ENCODE measurements at places on chromosomes 3 and 15.
A peak's percentile ranks its signal among the peaks of the same experiment; 100 is the strongest.

DNA sequence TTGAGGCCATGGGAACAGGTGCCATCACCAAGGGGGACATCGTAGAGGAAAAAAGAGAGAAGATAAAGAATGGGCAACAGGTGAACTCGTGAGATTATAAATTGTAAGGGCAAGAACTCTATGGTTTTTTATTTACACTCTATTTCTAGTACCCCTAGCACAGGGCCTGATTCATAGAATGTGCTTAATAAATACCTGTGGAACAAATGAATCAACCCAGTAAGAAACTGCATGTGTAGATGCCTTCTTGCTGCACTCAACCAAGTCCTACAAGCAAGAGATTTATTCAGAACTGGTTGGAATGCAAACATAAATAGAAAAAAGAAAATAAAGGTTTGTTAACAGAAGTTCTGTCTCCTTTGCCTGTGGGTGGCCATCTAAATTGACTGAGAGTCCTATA, 18.7 kb upstream of the KPNA1 start:
- DNase-seq, result no peak

DNA sequence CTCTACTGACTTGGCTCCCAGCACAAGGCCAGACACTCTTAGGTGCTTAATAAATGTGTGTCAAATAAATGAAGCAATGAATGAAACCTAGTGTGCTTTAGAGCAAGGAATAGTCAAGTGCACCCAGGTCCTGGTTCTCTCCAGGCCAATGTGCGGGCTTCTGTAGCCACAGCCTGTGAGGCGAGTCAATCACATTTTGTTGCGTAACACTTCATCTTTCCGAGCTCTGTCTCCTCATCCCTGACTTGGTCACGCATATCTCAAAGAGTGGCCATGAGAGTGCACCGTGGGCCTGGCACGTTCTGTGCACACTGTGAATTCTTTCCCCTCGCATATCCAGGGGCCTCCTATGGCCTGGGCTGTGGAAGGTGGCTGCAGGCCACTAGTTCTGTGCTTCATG, 11.4 kb upstream of the SH3GL3 start:
- DNase-seq, result no peak

DNA sequence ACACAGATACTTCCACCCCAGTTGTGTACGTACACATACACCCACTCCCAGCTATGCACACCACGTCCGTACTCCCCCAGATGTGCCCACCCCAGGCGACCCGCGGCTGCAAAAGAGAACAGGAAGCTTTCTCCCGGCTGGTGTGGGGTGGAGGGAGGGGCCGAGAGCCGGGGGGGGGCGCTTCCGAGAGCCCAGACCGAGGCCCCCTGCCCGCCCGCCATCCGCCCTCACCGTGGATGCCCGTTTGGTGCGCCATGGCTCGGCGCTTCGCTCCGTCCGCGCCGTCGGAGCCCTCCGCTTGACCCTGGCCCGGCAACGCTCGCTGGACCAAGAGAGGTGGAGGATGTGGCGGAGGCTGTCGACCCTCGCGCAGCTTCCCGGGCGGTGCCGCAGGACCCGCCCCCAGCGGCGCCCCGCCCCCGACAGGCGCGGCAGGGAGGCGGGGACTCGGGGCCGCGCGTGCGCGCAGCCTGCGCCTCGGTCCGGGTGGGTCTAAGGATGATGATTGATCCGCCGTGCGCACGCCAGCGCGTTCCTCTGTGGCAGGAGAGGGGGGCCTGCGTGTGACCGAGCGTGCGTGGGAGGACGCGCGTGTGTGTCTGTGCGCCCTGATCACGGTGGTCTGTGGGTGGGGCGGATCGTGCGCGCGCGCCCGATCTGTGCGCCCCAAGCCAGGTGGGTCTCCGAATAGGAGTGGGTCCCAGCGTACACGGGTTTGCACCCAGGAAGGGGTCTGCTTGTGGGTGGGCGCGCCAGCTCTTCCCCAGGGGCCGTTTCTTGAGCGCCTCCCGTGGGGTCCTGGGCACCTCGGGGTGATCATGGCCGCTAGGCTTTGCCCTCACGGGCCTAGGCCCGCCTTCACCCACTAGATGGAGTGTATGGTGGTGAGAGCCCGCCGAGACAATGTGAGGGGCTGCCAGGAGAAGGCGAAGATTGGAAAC, at the start of gene TWF2:
Gene TWF2, minus strand, starts transcription at position 398 of the 941 bp plus-strand sequence. Its CDS starts 142 bp downstream, at position 256.
- DNase-seq, result peak; percentile 66

GRCh38 chr3:189076449-189076848, 95.3 kb upstream of the TPRG1 start:
- DNase-seq, result no peak

- no peak for DNase-seq
Observed at GRCh38 chr15:29226436-29227208, 43.0 kb downstream of the NSMCE3 start.

DNA sequence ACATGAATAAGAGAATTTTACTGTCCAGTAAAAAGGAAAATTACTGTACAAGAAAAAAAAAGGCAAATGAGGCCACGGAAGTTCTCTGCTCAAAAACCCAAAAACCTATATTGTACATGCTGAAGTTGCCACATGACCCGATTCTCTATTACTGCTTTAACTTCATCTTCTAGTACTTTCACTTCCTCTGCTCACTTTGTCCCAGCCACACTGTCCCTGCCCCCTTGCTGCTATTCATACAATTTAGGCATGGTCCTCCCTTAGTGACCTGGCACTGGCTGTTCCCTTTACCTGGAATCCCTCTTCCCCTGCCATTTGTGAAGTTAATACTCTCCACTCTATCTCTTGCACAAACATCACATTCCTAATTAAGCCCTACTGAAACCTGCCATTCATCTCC, 457.4 kb downstream of the MAGI1 start:
- DNase-seq, result no peak

DNA sequence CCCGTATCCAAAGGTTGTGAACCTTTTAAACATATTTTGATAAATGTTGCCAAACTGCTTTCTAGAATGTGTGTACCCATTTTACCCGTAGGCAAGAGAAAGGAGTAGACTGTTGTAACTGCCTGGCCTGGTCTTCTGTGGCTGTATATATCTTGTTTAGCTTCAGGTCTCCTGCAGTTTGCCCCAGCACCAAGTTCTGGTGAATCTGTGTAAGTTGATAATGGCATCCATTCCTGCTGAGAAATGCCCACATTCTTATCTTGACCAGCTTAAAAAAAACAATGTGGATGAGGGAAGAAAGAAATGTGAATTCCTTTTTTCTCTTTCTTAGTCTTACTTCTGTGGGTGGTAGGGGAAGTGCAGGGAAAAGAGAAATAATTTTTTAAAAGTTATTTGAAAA, 53.3 kb upstream of the TLE3 start:
- no peak for DNase-seq

DNA sequence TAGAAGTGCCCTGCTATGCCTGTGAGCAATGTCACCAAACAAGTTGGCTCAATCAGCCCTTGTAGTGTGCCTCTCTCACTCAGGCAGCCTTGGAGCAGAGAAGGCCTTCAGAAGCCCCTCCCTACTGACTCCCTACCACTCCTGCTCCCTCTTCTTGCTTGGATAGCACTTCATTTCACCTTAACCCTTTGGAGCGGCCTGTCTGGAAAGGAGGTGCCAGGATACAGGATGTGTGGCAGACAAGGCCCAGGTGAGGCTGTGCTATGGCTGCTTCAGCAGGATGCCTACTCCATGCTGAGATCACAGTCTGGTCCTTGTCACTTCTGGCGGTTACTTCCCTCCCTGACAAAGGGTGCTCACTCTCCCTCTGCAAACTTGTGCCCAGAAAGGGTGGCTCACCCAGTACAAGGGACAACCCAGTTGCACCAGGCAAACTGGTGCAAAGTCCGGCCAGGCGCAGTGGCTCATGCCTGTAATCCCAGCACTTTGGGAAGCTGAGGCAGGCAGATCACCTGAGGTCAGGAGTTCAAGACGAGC, 1.1 kb downstream of the MON1A start:
- DNase-seq, result no peak

- no peak for DNase-seq
Observed at GRCh38 chr3:134694466-134694865, 43.6 kb upstream of the KY start.

- no peak for DNase-seq
Observed at GRCh38 chr15:74035121-74036017, 40.9 kb downstream of the PML start.

DNA sequence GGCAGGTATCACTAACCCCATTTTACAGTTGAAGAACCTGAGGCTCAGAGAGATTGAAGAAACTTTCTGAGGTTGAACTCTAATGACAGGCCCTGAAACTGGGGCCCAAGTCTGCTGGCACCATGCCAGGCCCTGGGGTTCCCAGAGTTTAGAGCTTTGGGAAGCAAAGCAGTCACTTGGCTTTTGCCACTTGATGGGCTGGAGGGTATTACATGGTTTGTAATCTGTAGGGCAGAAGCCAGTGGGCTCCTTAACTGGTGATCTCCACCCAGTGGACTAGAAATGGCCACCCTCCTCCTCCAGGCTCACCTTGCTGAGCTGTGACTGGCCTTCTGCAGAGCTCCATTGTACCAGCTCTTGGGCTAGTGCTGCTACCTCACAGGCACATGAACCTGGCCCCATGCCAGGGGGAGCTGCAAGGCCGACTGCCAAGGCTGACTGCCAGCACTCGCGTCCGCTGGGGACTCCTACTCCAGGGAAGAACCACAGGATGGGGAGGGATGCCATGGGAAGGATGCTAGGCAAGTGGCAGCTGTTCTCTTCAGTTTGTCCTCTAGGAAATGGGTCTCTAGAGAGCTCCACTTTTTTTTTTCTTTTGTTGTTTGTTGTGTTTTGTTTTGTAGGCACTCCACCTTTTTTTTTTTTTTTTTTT, 104.8 kb downstream of the ETFA start:
- DNase-seq, result no peak

DNA sequence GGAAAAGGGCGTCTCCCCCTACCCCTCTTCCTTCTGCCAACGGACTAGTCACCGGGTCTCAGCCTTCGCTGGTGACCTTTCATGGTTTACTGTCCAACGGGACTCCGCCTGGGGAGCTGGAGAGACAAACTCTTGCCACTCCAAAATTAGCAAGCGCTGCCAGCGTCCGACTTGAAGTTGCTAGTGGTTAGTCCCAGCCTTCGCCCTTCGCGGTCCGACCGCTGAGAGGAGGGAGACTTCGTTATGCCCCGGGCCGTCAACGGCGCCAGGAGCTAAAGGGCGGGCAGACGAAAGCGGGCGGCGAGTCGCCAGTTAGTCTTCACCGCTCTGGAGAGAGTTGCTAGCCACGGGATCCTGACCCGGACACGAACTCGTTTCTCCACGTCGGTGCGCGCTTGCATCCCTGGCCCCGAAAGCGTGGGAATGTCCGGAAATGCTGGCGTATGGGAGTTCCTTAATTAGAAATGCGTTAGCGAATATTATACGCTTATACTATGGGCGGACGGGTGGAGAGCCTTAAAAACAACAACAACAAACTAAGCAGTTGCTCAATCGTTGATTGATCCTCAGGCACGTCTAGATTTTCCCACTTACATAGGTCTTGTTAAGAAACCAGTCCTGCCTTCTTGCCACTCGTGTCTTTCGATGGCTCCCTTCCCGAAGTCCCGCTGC, 716 bp downstream of the SMC4 start:
- DNase-seq, result no peak

DNA sequence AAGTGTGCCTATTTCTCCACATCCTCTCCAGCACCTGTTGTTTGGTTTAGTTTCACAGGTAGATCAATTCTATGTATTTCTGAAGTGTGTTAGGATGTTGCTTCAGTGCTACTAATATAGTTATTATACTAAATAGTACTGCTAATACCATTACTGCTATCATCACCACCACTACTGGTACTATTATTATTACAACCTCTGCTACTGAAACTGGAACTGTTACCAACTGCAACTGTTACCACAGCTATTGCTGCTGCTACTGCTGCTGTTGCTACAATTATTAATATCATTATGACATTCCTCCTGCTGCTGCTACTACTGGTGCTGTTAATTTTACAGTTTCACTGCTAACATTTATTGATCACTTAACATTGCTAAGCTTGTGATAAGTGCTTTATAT, 8.3 kb upstream of the LMOD3 start:
- no peak for DNase-seq

DNA sequence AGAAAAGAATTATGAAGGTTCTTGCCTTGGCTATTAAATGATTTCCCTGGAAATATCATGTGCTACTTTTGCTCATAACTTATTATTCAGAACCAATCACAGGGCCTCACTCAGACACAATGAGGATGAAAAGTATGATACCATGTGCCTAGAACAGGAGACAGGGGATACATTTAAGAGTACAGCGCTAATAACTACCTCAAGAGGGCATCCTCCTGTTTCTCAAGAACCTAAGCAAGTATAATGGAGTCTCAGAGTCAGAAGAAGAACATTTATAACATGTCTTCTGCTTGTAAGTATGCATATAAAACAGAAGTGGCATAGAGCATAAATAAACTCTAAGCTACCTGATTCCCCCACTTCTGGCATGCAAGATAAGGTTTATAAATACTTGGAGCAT, 125.4 kb upstream of the MME start:
- no peak for DNase-seq

GRCh38 chr3:66394753-66395249, 106.0 kb downstream of the LRIG1 start:
- no peak for DNase-seq

DNA sequence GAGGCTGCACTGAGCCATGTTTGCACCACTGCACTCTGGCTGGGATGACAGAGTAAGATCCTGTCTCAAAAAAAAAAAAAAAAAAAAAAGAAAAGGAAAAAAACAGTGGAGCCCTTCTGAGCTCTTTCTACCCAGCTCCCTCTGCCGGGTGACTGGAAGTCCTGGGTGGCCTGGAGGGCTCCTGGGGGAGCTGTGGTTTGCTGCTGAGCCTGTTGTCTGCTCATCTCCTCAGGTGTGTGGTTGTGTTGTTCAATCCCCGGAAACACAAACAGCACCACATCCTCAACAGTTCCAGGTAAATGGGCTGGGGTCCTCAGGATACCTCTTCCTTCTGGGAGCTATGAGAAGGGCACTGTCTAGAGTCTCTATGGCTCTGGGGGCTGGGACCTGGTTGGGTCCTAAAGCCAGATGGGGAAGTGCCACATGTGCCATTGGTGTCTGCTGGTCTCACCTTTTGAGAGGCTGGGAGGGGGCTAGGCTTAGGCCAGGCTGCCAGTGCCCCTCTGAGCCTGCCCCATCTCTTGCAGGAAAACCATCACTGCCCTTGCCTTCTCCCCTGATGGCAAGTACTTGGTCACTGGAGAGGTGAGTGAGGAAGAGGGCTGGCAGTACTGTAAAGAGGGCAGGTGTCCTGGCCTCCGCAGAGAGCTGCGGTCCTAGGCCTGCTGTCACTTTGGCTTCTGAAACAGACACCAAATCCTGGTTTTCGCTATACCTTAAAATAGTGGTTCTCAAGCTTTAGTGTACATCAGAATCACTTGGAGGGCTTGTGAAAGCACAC, 17.1 kb upstream of the JMJD7 start:
- DNase-seq, result no peak

- DNase-seq, result no peak
Observed at GRCh38 chr3:16508591-16508995, 4.9 kb downstream of the RFTN1 start.

DNA sequence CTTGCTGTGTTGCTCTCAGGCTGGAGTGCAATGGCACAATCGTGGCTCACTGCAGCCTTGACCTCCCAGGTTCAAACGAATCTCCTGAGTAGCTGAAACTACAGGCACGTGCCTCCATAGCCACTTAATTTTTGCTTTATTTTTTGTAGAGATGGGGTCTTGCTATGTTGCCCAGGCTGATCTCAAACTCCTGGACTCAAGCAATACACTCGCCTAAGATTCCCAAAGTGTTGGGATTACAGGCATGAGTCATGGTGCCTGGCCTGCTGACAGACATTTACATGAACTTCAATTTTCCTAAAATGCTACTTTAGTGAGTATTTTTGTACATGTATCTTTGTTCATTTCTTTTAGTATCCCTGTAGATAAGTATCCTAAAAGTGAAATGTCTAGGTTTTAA, 132.3 kb downstream of the SUCLG2 start:
- DNase-seq, result no peak

Data from stimulated activated CD8-positive, alpha-beta memory T cell treated with anti-CD3 and anti-CD28 coated beads, Interleukin-7, amount 100 ng/mL, for 1 hour (primary cell).